Keratinocyte (primary cell): ENCODE measurements at places on chromosomes 16 and 17.

DNA sequence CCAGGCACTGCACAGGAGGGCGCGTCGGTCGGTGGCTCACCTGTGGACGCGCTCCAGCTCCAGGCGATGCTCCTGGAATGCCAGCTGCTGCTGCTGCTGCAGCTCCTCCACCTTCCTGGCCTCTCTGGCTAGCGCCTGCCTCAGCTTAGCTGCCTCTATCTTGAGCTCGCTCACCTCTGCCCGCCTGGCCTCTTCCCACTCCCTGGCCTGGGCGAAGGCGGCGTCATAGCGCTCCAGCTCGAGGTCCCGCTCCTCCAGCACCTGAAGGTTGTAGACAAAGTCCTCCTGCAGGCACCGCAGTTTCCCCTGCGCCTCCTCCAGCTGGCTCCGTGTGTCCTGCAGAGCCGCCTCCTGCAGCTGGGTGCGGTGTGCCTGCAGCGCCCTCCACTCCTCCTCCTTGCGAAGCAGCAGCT, 11.1 kb downstream of the CCDC57 start:
- H3K4me1 ChIP-seq, result peaks cover 21% of the 10 kb centered on the region
- no peaks in the 10 kb centered on the region for H3K27me3 ChIP-seq
- H3K27ac ChIP-seq, result no peak overlapping the region
- no peak for DNase-seq
- no peak overlapping the region for H3K4me3 ChIP-seq
- H3K36me3 ChIP-seq, result peaks cover 9% of the 10 kb centered on the region

DNA sequence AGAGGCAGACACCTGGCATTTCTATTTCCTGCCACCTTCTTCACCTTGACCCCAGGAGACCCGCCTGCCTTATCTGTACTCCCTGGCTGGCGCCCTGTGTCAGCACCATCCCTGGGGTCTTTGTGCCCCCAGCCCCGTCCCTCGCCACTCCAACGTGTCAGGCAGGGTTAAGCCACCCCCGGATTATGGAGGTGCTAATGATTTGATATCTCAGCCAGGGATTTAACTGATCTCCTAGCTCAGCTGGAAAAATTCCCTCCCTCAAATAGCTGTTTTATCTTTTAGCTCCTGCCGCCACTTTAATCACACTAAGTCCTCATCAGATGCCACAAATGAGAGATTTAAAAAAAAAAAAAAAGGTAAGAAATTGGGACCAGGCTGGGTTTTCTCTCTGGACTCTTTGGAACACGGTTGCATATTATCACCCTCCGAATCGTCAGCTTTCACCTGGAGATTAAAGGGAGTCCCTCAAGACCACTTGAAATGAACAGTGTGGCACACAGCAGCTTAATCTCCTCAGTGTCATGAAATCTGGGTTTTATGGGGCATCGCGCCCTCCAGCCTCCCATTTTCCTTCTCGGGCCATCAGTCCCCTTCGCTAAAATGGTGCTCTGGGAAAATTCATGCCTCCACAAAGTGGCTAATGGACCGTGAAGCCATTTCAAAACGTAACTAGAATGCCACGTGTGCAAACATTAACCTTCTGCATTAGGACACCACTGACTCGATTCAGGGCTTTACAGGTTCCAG, 26.2 kb upstream of the WFDC1 start:
- H3K27me3 ChIP-seq, result peaks cover 5% of the 10 kb centered on the region
- H3K27ac ChIP-seq, result no peak overlapping the region
- no peak overlapping the region for H3K4me3 ChIP-seq
- H3K36me3 ChIP-seq, result no peaks in the 10 kb centered on the region
- H3K4me1 ChIP-seq, result no peaks in the 10 kb centered on the region

DNA sequence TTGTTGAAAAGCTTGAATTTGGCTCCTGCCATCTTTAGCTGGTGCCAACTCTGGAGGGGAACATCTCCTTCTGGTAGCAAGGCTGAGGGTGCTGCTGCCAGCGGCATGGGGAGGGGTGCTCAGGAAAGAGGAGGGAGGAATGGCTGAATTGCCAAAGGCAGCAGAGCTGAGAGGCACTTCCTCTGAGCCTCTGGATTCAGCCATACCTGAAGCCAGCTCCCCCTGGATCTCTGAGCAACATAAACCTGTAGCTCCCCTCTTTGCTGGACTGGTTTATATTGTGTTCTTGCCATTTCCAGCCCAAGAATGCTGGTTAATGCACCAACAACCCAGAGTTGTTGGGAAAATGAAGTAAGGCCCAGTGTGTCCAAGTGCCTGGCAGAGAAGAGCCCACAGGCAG, 7.4 kb downstream of the MEFV start:
- no peaks in the 10 kb centered on the region for H3K36me3 ChIP-seq
- H3K27me3 ChIP-seq, result no peaks in the 10 kb centered on the region
- no peaks in the 10 kb centered on the region for H3K4me1 ChIP-seq
- H3K4me3 ChIP-seq, result no peak overlapping the region

DNA sequence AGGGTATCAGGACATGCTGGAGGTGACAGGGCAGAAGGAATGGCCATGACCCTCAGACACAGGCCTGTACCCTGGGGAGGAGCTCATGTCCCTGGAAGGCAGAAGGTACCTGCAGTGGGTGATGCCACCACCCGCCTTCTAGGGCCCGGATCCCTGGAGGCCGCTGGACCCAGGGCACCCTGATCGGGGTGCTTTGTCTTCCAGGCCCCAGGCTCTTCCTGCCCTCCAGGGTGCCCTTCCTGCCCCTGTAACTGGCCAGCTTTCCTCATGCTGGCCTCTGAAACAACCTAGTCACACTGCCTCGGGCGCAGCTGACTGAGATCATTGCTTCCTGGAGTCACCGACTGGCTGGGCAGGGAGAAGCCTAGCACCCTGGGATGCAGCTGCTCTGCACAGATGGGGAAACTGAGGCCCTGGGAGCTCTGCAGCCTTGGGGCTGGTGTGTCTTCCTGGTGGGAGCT, 5.8 kb downstream of the ADCY7 start:
- DNase-seq, result no peak
- no peak overlapping the region for H3K27ac ChIP-seq
- no peaks in the 10 kb centered on the region for H3K36me3 ChIP-seq
- peaks cover under 1% of the 10 kb centered on the region for H3K4me1 ChIP-seq
- no peaks in the 10 kb centered on the region for H3K27me3 ChIP-seq

DNA sequence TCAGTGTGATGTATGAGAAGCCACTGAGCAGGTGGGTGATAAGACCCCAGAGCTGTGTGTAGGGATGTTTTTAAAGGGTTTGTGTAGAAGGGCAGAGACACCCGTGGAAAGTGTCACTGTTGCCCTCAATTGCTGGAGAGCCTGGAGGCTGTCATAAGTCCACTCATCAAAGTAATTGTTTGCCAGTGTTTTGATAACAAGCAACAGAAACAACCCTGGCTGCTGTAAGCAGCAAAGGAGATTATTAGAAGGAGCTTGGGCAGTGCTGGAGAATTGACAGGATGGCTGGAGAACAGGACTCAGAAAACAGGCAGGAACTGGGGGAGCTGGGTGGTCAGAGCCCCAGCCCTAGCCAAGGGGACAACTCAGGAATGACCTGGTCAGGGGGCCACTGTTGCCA, 119.6 kb downstream of the CCDC182 start:
- H3K4me1 ChIP-seq, result no peaks in the 10 kb centered on the region
- H3K27ac ChIP-seq, result no peak overlapping the region
- no peak overlapping the region for H3K4me3 ChIP-seq
- no peak for DNase-seq

GRCh38 chr17:14048169-14048568, 21.1 kb upstream of the COX10 start:
- H3K4me3 ChIP-seq, result no peak overlapping the region
- no peaks in the 10 kb centered on the region for H3K27me3 ChIP-seq
- no peak for DNase-seq
- H3K27ac ChIP-seq, result no peak overlapping the region

DNA sequence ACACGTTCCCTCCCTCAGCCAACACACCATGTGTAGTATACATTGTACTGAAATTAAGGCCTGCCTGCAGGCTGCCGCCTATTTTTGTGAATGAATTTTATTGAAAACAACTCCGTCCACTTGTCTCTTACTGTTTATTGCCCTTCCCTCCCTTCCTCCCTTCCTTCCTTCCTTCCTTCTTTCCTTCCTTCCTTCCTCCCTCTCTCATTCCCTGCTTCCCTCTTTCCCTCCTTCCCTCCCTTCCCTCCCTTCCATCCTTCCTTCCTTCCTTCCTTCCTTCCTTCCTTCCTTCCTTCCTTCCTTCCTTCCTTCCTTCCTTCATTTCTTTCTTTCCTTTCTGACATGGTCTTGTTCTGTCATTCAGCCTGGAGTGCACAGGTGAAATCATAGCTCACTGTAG, 2.3 kb downstream of the ITGAM start:
- H3K4me3 ChIP-seq, result no peak overlapping the region
- no peaks in the 10 kb centered on the region for H3K27me3 ChIP-seq
- H3K27ac ChIP-seq, result no peak overlapping the region
- H3K4me1 ChIP-seq, result peaks cover 16% of the 10 kb centered on the region
- no peaks in the 10 kb centered on the region for H3K36me3 ChIP-seq

DNA sequence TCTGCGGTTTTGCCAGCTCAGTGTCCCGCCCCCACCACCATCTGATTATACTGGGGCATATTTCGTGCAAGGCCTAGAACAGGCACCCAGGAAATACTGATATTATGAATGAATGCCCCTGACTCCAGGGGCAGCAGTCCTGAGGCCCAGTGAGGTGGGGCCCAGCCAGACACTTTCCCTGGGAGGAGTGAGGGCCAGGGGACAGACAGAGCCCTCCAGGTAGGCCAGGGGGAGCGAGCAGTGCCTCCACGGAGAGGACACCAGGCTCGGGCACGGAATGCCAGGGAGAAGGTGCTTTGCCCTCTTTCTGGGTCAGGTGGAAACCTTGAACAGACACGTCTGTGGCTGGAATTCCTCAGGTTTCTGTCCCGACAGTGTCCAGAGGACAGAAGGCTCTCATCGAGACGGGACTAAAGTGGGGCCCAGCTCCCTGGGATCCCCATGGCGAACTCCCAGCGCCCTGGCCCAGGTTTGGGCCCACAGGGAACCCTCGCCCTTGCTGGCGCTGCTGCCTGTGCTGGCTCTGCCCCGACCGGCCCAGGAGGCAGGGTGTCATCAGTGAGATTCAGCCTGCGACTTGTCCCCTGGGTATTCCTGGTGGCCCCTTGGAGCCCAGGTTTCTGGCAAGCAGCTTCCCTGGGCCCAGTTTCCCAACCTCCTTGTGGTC, 4.3 kb downstream of the KATNB1 start:
- H3K4me1 ChIP-seq, result peaks cover 47% of the 10 kb centered on the region
- no peaks in the 10 kb centered on the region for H3K27me3 ChIP-seq
- peaks cover 7% of the 10 kb centered on the region for H3K36me3 ChIP-seq
- peak overlapping the region; percentile 94 for H3K27ac ChIP-seq
- no peak overlapping the region for H3K4me3 ChIP-seq

- no peak for DNase-seq
- H3K27me3 ChIP-seq, result no peaks in the 10 kb centered on the region
- no peaks in the 10 kb centered on the region for H3K4me1 ChIP-seq
- no peak overlapping the region for H3K27ac ChIP-seq
Measured at GRCh38 chr17:27573971-27574525, 56.9 kb upstream of the LGALS9 start.

DNA sequence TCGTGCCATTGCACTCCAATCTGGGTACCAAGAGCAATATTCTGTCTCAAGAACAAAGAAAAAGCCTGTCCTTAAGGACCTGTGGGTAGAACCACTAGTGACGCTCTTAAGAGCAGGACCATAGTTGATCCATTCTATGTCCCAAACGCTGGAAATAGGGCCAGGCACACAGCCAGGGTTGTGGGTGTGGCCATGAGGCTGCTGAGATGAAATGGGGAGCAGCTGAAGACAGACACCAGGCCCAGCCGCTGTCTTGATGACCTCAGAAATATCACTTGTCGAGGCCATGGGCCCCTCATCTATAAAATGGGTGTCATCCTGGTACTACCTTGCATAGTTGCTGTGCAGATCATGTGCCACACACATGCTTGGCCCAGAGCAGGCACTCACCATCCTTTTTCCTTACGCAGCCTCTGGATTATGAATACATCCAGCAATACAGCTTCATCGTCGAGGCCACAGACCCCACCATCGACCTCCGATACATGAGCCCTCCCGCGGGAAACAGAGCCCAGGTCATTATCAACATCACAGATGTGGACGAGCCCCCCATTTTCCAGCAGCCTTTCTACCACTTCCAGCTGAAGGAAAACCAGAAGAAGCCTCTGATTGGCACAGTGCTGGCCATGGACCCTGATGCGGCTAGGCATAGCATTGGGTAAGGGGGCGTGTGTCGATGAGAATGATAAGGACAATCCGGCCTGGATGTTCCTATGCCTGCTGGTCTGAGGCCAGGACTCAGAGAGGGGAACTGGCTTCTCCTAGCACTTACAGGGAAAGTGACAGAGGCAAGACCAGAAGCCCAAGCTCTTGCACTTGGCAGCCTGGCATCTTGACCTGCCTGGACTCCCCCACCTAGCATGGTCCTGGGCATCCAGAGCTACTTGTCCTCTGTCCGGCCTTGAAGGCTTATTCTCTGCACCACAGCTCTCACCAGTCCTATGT, 25.5 kb downstream of the CDH5 start:
- no peak for DNase-seq
- H3K27ac ChIP-seq, result no peak overlapping the region
- H3K4me1 ChIP-seq, result no peaks in the 10 kb centered on the region
- H3K36me3 ChIP-seq, result no peaks in the 10 kb centered on the region
- H3K4me3 ChIP-seq, result no peak overlapping the region
- H3K27me3 ChIP-seq, result no peaks in the 10 kb centered on the region

DNA sequence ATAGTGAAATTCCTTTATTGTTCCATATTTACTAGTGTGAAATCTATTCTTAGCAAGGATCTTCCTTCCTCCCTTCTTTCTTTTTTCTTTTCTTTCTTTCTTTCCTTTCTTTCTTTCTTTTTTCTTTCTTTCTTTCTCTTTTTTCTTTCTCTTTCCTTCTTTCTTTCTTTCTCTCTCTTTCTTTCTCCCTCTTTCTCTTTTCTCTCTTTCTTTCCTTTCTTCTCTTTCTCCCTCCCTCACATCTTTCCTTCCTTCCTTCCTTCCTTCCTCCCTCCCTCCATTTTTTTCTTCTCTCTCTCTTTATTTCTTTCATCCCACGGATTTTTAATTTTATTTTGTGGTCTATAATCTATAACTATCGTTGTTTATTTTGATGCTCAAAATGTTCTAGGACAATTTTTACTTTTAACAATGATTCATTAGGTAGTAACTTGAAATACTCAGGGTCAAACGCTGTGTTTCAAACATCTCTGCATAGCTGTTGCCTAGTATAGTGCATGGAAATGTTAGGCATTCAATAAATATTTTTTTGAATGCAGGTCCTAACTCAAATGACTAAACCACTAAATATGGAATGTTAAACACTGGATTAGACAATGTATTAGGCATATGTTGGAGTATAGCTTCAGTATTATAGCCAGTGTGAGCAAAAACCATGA, 178.3 kb downstream of the MAP2K6 start:
- H3K4me1 ChIP-seq, result no peaks in the 10 kb centered on the region
- no peaks in the 10 kb centered on the region for H3K27me3 ChIP-seq
- no peak overlapping the region for H3K27ac ChIP-seq

GRCh38 chr16:35747658-35748455, 2288.4 kb downstream of the TP53TG3F start:
- no peak for DNase-seq
- peaks cover 17% of the 10 kb centered on the region for H3K4me1 ChIP-seq
- no peak overlapping the region for H3K27ac ChIP-seq
- H3K4me3 ChIP-seq, result no peak overlapping the region
